Activated naive CD4-positive, alpha-beta T cell treated with anti-CD3 and anti-CD28 coated beads for 36 hours (primary cell): ENCODE measurements at places on chromosomes 7 and 10.

DNA sequence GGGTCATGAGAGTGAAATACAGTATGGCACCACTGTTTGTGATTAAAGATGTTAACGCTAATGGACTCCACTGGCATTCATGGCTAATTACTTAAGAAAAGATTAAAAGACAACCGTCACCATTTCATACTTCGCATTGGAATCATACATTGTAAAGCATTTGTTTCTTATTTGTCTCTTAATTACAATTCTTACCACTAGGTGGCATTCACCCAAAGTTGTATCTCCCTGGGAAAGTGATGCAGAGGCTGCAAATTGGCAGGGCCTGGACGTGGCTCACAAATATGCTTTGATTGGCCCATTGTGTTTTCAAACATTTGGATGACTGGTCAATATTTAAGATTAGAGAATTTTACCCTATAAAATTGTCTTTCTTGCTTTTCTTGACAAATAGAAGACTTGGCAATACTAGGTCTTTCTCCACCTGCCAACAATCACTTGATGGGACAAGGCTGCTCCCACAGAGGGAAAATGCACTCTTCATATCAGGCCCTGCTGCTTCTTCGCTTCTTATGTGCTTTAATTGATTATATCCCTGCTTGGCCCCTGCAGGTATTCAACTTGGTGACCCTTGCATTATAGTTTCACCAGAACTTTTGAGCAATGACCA is 72.1 kb upstream of the STARD3NL start:
- DNase-seq = peak; percentile 14

- no peak for DNase-seq
Observed at GRCh38 chr7:67267914-67268313, 271.3 kb downstream of the TYW1 start.

DNA sequence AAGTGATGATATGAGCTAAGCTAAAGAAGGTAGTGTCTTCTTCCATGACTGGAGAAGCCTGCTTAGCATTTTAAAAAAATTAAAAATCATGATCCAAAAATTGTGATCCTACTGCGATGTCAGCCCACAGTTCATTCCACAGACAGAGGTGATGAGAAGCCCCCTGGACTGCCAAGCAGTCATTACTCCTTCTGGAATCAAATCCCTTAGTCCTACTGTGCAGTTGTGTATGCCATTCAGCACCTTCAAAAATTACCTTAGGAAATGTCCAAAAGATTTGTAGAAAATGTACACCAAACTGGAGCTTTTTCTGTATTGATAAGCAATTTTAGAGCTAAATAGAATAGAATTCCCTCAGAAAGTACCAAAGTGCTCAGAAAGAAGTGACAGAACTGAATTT is 283.5 kb upstream of the NFE2L3 start:
- no peak for DNase-seq

GRCh38 chr7:81767926-81768325 is 1.9 kb downstream of the HGF start:
- no peak for DNase-seq

DNA sequence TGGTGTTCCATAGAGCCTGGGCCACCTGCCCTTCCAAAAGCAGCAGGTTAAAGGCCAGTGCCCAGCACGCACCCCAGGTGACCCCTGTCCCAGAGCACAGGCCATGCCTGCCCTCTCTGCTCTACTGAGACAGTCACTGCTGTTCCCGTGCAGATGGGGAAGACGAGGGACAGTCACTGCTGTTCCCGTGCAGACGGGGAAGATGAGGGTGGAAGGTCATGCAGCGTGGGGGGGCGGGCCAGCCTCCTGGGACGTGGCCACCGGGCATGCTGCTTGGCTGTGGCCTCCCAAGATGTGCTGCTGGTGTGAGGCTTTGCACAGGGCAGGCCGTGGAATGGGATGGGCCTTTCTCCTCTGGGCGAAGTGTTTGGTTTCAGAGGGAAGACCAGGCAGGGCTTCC is 18.4 kb downstream of the LRRC27 start:
- DNase-seq = no peak

GRCh38 chr10:100286051-100287033 is at the start of gene BLOC1S2:
Gene BLOC1S2, minus strand, starts transcription at chr10:100286680. Its CDS starts 21 bp downstream, at chr10:100286659.
- peak; percentile 87 for DNase-seq

DNA sequence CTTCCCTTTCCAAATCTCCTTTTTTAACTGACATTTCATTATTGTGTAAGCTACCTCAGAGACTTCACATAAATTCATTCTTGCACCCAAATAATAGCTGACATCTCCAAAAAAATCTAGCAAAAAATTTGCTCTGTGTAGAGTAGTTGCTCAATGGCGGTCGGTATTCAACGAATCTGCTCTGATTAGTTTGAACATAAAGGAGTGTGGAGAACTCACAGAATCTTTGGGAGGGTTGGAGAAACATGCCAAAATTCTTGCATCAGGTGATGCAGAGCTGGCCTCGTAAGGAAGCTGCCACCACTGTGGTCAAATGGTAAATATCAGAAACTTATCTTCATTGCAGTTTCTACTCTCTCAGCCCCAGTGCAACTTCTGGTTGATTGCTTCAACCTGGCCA is 201.2 kb upstream of the MDFIC start:
- no peak for DNase-seq

DNA sequence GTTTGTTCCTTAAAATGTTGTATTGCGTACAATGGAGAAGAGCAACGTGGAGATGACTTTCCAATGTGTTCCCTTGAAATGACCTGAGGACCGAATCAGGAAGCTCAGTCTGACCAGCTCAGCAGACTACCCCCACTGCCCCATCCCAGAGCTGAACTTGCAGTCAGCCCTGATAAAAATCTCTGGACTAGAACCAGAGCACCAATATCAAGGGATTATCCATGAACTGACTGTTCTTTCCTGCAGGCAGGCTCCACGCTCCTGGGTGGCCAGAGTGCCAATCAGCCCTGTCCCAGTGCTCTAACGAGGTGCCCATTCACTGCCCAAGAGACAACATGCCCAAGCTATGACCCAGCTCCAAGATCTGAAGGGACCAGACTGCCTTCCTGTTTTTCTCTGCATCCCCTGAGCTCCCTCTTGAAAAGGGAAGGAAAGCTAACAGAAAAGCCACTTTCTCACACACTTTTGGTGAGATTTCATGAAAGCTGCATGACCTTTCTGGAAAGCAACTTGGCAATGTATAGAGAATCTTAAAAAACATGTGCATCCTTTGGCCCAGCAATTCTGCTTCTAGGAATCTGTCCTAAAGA is 130.2 kb downstream of the KCNMA1 start:
- no peak for DNase-seq

GRCh38 chr7:138935465-138936011 is 45.7 kb downstream of the KIAA1549 start:
- no peak for DNase-seq

- DNase-seq = no peak
Observed at GRCh38 chr10:49218480-49218879, 30.3 kb upstream of the TMEM273 start.

DNA sequence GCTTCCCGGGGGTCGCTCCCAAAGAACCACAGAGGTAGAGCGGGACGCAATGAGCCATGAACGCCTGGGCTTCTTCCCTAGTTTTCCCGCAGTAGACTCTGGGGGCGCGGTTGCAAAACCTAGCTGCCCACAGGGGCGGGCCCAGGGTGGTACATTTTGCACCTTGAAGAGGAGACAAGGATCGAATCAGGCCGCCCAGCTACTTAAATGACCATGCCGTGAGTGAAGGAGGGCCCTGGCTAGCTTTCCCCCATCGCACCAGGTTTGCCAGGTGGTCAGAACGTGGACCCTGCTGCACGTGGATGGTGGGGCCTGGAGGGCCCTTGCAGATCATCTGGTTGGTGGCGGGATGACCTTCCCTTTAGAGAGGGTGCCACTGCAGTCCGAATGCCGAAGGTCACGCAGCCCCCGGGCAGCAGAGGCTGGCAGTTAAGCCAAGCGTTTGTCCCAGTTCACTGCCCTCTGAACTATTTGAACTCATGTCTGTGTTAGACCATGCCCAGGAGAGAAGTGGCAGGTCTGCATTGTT is 604 bp upstream of the SHTN1 start:
- no peak for DNase-seq

DNA sequence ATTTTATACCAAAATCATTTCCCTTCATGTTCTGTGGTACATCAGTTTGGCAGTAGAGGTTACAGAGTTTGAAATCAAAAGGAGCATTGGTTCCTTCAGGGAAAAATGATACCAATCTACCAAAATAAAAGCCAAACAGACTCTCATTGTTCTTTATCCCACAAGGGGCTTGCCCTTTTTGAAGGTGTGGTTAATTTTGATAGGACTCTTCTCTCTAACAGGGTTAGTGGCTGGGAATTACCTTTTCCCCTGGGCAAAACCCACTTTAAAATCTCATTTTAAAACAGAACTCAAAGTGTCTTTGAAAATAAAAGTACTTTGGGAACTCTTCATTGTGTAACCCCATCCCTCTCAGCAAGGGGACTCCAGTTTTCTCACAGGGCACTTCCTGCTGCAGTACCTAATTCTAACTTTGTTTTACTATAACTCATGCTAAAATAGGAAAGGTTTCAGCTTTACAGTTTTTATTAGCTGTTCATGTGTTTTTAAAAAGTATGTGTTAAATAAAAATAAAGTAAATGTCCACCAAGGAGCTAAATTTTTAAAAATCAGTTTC is 30.6 kb downstream of the SMNDC1 start:
- no peak for DNase-seq

- no peak for DNase-seq
Observed at GRCh38 chr10:188546-188945, 53.3 kb downstream of the ZMYND11 start.

- no peak for DNase-seq
Observed at GRCh38 chr10:7085913-7086589, 324.8 kb downstream of the SFMBT2 start.
